Eye (tissue), 1 donor: ENCODE measurements at places on chromosomes 3 and 15.
A peak's percentile ranks its signal among the peaks of the same experiment; 100 is the strongest.

DNA sequence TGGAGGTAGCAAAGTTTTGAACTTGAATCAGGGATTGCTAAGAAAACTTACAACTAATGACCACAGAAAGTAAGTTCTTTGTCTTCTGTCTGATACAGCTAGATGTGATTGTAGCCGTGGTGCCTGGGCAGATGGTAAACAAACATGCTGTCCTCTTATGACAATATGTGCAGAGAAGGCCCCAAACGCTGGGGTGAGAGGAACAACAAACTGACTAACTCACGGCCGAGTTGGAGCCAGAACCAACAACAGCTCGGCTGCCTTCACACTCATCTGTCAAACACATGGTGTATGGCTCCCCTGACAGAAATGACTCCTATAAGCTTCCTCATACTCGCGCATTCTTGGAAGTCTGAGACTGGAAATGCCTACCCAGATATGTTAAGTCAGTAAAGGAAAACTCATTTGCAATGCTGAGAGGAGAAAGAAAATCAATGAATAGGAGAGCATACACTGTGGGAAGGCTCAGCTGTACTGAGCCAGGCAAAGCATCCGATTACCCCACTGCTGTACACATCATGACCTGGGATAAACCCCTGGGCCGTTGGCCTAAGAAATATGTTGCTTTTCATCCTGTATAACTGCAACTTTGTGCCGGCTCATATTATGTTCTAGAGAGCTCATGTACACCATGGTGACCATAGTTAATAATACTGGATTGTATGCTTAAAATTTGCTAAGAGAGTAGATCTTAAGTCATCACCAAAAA lies 5.7 kb downstream of the THBS1 start:
- peak; percentile 33 for DNase-seq

- DNase-seq: no peak
Measured at GRCh38 chr15:70466305-70466704, 297.1 kb downstream of the UACA start.

GRCh38 chr15:101059381-101060341 lies 140.5 kb downstream of the LRRK1 start:
- no peak for DNase-seq

DNA sequence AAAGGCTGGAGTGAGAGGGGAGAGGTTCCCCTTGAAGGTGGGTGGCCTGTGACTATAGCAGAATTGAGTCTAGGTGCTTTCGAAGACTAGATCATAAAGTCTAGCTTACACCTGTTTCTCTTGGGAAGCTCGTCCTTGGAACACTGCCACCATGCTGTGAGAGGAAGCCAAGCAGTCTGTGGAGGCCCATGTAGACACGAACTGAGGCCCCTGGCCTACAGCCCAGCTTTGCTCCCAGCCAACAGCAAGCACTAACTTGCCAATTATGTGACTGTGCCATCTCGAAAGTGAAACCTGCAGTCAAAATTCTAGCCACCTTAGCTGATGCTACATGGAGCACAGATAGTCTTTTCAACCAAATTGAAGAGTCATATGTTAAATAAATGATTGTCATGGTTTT lies 190.5 kb upstream of the NECTIN3 start:
- DNase-seq: no peak

DNA sequence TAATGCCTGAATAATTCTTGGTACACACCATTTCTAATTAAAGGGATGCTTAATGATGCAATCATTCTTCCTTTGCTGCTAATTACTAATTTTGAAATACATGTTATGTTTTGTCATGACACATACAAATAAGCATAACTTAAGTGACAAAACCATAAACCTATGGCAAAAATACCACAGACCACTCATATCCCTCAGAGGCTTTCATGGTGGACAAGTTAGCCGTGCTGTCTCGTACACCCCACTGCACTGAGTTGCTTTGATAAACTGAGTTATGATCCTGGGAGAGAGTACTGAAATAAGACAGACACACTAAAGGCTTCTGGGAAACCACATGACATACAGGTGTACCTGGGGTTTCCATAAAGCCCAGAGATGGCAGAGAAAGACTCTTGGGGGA lies 913.8 kb downstream of the FHIT start:
- no peak for DNase-seq

DNA sequence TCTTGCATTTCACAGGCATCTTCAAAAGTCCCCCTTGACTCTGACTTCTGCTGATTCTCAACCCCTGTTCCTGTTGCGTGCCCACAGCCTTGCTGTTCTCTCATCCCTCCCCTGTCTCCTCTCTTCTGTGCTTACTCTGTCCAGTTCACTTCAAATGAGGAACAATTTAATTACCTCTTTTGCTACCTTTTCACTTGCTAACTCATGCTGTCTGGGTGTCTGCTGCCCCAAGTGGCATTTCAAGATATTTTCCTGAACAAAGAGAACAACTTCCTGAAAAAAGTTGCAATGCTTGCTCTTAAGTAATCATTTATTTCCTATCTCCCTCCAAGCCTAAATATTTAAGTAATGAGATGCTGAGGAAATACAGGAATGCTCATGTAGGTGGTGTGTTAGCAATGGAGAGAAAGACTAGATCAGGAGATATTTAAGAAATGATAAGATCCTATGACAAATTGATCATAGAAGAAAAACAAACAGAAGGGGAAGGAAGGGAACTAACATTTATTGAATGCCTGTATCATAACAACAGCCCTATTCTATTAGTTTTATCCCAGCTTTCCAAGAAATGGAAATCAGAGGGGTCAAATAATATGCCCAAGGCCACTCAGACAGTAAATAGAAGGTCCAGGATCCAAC lies 42.2 kb downstream of the SV2B start:
- no peak for DNase-seq

DNA sequence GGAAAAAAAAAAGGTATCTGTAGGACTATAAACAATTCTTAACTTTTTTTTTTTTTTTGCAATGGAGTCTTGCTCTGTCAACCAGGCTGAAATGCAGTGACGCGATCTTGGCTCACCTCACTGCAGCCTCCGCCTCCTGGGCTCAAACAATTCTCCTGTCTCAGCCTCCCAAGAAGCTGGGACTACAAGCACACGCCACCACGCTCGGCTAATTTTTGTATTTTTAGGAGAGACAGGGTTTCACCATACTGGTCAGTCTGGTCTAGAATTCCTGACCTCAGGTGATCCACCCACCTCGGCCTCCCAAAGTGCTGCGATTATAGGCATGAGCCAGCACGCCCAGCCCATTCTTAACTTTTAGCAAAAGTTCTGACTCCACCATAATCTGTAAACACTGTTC lies 50.5 kb downstream of the TRPM7 start:
- no peak for DNase-seq

GRCh38 chr15:64443016-64443415 lies 17.4 kb upstream of the ZNF609 start:
- no peak for DNase-seq

DNA sequence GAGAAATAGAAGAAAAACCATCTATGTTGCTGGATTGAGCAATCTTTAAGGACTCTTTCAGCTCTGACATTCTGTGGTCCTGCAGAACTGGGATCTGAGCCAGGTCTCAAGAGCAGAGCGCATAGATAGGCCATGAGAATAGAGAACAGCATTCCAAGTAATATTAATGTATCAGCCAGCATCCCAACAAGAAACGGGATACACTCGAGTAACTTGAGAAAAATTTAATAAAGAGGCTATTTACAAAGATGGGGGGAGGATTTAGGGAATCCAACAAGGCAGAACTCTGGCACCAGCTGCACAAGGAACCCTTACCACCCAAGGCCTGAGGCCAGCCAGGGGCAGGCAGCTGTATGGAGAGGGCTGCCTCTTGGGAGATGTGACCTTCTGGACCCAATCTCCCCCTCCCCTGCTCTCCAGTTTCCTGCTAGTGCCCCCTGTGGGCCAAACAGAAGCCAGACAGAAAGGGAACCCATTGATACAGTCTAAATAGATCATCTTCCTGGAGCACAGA lies 8.2 kb downstream of the TMOD2 start:
- no peak for DNase-seq

- no peak for DNase-seq
Measured at GRCh38 chr3:54223063-54223462, 100.7 kb downstream of the CACNA2D3 start.

GRCh38 chr15:88657326-88658069 lies 18.7 kb downstream of the ISG20 start:
- DNase-seq: peak; percentile 67

- no peak for DNase-seq
Measured at GRCh38 chr3:114566767-114567166, 272.9 kb downstream of the TIGIT start.

DNA sequence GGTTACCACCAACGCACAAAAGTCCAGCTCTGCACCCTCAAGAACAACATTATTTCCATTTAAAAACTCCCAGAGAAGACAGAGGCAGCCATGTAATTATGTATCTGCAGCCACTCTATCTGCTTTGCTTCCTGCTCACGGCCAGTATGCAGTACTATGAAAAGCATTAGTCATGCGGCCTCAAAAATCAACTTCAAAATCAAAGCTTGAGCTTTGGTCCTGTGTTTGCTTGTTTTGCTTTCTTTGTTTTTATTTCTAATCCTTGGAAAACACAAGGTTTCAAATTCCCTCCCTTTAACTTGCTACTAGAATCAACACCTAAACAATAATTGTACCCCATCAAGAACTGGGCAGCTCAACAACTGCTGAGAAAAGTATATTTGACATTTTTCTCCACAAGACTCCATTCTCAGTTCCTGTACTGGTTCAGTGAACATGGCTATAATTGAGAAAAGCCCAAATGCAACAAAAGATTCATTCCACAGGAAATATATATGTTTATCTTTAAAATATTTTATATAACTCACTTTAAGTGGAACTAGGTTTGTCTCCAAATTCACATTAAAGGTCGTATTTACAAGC lies 37.6 kb downstream of the GBE1 start:
- peak; percentile 26 for DNase-seq

- peak; percentile 78 for DNase-seq
Measured at GRCh38 chr15:68730471-68730919, 90.2 kb downstream of the ANP32A start.

GRCh38 chr3:65777050-65777449 lies 261.7 kb downstream of the MAGI1 start:
- no peak for DNase-seq

DNA sequence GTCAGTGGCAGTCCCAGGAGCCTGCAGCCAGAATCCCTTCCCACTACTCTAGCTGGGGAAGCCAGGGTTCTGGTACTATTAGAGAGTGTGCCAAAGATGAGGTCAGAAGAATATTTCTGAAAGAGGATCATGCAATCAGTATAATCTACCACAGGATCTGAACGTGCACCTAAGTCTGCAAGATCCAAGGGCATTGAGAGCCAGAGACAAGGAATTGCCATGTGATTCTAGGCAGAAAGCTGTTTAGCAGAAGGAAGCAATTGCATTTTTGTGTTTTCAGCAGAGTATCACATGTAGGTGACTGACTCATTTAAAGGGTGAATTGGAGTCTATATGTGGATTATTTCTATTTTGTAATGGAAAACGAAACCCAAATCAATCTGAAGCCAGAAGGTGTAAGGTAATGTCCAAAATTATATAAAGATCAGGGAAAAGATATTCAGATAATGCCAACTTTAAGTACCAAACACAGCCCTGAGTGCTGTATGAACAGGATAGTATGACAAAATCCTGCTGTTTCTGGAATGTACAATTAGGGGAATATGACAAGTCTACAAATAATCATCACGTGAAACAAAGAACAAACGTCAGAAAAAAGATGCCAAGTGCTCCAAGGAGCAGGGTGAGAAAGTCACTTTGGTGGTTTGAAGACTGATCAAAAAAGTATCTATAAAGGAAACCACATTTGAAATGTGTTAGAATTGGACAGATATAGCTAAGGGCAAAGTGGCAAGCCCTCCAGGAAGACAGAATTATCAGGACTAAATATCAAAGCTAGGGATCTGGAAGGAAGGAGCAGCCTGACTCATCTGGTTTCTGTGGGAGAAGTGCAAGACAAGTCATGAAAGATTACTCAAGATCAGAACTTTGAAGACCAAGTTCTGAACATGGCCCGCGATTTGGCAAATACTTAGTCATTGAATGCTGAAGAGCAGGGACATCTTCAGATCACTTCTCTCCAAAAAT lies 1036.6 kb downstream of the NTRK3 start:
- DNase-seq: no peak

DNA sequence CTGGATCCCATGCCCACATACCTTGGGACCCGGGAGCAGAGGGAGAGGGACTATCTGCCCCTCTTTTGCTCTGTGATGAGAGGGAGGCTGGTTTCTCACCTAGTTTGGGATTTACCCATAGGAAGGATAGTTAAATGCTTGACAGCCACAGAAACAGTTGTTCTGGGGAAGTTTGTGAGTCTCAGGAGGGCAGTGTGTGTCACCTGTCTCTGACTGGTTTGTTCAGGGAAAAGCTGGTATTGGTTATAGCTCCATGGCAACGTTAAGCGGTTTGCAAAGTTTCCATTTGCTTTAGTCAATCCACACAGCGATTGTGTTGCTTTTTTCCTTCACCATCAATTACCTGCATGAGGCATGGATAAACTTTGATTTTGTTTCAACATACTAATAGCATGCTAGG lies 3.7 kb upstream of the TMED3 start:
- DNase-seq: no peak

- no peak for DNase-seq
Measured at GRCh38 chr15:68299436-68299835, 21.9 kb downstream of the FEM1B start.

- DNase-seq: no peak
Measured at GRCh38 chr15:49232236-49232806, 62.3 kb downstream of the GALK2 start.

DNA sequence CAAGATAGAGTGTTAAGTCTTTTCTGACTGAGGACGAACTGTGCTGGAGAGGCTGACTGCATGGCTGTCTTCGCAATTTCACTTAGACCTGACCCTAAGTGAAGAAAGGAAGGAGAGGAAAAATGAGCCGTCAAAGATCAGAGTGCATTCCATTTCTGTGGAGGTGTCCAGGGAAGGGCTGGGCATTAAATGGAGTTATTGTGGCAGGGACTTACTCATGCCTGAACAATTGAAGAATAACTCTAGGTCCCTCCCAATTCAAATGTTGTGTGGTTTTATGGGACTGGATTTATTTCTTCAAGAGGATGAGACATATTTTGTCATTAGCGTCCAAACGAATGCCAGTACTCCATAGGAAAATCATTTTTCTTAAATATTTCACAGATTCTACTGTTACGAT lies 187.3 kb upstream of the CFAP20DC start:
- DNase-seq: no peak

DNA sequence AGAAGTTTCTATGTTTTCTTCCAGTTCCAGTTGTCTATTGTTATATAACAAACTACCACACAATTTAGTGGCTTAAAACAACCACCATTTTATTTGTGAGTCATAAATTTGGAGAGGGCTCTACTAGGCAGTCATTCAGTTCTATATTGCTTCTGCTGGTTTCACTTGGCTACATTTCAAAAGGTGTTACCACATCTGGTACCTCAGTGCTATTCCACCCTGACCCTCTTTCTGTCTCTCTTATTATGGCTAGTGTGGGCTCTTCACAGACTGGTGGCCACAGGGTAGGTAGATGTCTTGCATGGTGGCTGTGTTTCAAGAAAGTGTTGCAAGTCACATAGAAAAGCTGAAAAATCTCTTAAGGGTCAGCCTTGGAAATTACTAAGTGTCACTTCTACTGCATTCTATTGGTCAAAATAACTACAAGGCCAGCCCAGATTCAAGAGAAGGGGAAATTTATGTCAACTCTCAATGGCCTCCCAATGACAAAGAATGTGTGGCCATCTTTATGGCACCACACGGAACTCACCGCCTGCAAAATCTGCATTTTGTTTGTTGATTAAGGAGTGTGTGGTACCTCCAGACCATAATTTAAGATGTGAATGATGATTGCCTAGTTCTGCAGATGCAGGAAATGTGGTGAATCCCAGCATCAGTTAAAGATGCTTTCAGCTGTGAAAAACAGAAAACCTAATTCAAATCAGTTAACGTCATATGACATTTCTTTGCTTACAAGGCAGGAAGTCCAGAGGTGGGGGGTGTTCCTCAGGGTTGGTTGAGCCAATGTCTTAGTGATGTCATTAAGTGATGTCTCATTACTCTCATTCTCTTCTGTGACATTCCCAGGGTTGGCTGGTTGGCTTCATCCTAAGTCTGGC lies 105.8 kb upstream of the RASGRP1 start:
- DNase-seq: no peak
